Mammary epithelial cell (primary cell): ENCODE measurements at places on chromosomes 5 and 9. TPM values are rescaled to one million over a fixed set of nuclear protein-coding genes. Genes with fewer than 3 reads are reported as not detected.

Gene NR5A1
- polyA plus RNA-seq: not detected

Gene WDR31
- polyA plus RNA-seq: 1.3 TPM

Gene CTNNAL1
- 71.4 TPM for polyA plus RNA-seq

Gene HBEGF
- polyA plus RNA-seq: 31.9 TPM

Gene MAML1
- 5.8 TPM for polyA plus RNA-seq

Gene ADAMTS13
- 1.8 TPM for polyA plus RNA-seq

Gene BAAT
- 0.02 TPM for polyA plus RNA-seq

Gene CSF1R
- polyA plus RNA-seq: 1.5 TPM

DNA sequence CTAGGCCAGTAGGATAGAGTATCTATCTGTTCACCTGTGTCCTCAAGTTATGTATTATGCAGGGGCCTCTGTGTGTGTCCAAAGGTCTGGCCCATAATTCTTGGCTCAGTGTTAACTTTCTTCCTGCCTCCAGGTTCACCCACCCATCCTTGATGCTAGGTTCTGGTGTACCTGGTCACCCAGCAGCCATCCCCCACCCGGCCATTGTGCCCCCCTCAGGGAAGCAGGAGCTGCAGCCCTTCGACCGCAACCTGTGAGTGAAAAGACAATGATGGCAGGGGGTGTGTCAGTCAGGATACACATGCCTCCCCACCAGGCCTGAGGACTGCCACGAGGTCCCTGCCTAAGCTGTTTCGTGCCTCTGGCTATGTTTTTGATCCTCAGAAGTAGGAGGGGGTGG is 27.6 kb downstream of the TCF7 start:
- DNase-seq: no peak

DNA sequence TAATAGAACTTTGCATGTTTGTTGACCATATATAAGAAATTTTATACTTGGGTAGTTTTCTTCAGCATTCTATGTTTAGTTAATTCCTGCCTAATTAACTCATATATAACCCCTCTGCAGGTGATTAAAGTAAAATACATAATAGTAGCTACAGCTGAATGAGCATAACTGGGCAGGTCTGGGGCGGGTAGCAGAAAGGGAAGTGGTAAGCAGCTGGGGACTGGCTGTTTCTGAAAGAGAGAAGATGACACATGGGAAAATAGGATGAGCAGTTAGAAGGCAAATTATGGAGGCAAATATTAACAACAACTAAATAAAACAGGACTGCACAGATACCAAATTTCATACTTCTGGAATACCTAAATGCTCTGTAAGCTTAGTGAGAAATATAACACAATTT is 128.1 kb downstream of the CPLANE1 start:
- DNase-seq: no peak

- no peak for DNase-seq
These were observed 618.8 kb upstream of the KLF4 start for GRCh38 chr9:108108280-108108851.

DNA sequence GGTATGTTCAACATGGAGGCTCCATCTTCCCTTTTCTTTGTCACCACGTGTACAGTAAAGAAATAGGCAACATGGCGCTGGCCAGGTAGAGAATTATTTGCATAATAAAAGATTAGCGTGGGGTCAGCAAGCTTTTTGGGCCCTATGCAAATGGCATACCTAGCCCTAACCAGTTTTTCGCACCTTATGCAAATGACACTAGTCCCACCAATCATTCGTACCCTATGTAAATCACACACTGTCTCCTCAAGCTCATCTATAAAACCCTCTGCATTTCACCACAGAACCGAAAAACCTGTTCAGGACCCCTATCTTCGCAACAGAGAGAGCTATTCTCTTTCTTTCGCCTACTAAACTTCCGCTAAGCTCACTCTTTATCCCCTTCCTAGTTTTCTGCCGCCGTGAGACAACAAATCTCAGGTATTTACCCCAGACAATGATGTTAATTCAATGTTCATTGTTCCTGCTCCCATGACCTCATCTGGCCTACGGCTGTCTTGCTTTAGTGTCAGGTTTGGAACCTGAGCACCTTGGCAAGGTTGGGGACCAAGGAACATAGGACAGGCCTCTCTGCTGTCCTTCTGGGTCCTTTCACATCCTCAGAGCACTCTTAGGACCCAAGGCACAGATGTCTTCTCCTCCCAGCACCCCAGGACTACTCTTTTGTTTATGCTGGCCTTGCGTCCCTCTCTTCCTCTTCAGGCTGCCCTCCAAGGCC is 180.7 kb upstream of the RAI14 start:
- no peak for DNase-seq

DNA sequence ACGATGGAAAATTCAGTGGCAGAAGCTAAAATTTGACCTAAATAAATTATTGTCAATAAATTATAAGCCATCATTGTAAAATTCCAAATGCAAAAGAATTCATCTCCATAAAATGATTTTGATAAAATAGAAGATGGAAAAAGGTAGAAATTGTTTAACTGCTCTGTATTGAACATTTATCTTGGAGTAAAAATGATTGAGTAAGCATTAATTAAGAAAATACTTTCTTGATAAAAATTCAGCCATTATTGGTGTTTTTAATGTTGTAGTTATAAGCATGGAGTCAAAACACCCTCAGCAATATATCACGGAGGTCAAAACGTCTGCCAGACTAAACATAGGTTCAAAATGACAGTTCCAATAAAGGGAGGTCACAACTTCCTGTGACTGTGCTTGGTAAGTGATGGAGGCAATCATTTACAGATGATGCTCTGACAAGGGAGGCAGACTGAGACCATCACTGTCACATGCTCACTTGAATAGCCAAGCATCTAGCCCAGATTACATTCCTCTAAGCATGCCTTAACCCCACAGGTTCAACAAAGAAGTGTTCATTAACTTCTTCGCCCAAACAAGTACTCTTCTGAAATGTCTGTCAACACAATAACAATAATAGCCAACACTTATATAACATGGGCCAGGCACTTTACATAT is 69.5 kb downstream of the SH3TC2 start:
- DNase-seq: no peak

GRCh38 chr9:130772185-130772584 is 62.9 kb upstream of the ABL1 start:
- no peak for DNase-seq

DNA sequence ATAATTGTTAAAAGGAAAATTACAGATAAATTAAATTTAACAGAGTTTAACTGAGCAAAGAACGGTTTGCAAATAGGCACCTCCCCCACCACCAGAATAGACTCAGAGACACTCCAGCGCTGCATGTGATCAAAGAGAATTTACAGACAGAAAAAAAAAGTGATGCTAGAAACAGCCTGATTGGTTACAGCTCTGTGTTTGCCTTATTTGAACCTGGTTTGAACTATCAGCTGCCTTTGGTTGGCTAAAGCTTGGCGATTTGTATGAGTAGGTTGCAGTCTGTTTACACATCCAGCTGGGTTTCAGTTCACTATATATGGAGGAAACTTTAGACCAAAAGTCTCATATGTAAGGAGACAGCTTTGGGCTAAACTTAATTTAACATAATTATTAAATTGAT is 249.1 kb downstream of the ENC1 start:
- no peak for DNase-seq

- DNase-seq: no peak
These were observed 361.4 kb upstream of the RPS23 start for GRCh38 chr5:82639393-82640144.

DNA sequence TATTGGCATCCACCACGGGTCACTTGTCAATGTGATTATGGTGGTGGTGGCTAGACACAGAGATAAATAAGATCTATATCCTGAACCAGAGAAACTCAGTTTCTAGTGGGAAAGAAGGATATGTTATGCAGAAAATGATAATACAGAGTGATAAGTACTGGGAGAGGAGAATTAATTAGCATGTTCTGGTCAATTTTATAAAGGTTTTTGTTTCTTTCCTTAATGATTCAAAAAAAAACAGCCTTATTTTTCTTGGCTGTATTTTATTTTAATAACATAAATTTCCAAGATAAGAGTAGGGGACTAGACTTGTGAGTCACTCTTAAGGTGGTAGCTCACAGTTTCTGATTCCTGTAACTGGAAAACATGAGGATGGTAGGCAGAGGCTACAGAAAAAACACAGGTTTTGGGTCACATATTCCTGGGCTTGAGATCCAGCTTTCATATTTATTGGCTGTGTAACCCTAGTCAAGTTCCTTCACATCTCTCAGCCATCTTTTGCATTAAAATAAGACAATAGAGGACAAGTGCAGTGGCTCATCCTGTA is 350.3 kb upstream of the RPS23 start:
- no peak for DNase-seq

GRCh38 chr5:168897387-168898122 is 318.4 kb upstream of the PANK3 start:
- DNase-seq: no peak

- DNase-seq: no peak
These were observed 85.7 kb downstream of the TNC start for GRCh38 chr9:115032296-115032695.

DNA sequence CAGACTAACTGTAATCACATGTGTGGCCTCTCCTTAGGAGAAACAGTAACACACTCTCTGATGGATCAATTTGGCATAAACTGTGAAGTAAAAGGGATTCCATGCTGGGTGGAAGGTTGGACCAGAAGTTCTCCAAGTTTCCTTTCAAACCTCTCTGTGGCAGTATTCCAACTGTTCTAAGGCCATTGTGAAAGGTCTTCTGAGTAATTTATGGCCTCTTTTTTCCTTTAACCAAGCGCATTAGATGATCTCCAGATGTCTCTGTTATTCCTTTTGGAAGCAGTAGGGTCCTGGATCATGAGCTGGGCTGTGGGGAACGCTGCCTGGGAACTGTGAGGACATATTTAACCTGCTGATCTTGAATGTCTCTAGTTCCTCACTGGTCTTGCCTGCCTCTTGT is 80.6 kb upstream of the IL6ST start:
- DNase-seq: no peak

- DNase-seq: no peak
These were observed 33.1 kb downstream of the ANKRD33B start for GRCh38 chr5:10596886-10597451.

- DNase-seq: no peak
These were observed 105.4 kb downstream of the DMRT2 start for GRCh38 chr9:1155602-1156001.

DNA sequence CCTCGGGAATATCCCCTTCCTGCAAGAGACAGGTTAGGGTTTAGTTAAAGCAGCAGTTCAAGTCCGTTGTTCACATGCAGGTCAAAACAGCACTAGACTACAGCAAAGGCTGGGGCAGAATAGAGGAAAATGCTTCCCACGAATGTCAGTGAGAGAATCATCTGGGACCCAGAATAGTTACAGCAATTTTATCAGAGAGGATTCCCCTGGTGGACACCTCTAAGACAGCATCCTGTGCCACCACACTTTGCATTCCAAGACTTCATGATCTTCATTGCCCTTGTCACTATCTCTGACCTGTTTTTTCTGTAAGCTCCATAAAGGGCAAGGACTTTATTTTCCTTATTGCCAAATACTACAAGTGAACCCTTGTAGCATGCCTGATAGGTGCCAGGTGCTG is 12.9 kb downstream of the GRXCR2 start:
- DNase-seq: no peak

GRCh38 chr9:122090981-122091380 is 2.1 kb downstream of the TTLL11 start:
- DNase-seq: no peak

- no peak for DNase-seq
These were observed 27.0 kb downstream of the TLE4 start for GRCh38 chr9:79598562-79599345.

DNA sequence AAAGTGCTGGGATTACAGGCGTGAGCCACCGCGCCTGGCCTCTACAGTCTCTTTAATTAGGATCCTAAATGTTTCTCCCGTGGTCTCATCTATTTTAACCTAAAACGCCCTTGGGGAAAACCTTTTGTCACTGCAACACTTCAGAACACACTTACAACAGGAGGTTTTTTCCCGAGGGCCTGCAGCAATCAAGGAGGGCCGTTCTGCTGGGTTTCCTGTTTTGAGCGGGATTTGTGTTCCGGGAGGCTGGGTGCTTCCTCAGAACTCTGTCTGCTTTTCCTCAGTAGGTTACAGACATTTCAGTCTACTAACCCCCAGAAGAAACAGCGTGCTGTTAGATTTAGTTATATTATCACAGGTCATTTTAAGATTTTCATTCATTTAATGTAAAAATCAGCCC is 65.4 kb upstream of the IRX4 start:
- no peak for DNase-seq

GRCh38 chr5:14267991-14268708 is 125.0 kb downstream of the TRIO start:
- DNase-seq: peak; percentile 87
